ENCODE measurements at places on chromosomes 5 and 9.

GRCh38 chr9:89427621-89428221, 70.2 kb downstream of the SEMA4D start:
- peak; percentile 72 for DNase-seq

DNA sequence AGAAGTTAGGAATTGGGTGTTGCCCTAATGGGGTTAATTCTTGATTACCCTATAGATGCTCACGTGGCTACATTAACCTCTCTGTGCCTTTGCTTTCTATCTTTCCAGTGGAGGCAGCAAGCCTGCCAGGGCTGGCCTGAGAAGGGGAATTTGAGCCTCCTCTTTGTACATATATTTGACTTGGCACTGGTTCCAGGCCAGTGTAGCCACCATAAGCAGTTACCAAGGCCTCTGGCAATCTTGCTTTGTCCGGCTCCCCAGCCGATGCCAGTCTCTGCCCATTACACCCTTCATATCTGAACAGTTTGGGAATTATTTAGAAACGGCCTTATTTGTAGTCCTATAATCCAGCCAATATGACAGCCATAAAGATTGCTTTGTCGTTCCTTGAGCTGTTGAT, 58.6 kb upstream of the PPARGC1B start:
- no peak for DNase-seq

GRCh38 chr5:108655750-108656450, 91.8 kb upstream of the FER start:
- no peak for DNase-seq

GRCh38 chr9:22116758-22117157, 107.7 kb upstream of the CDKN2B start:
- no peak for DNase-seq

DNA sequence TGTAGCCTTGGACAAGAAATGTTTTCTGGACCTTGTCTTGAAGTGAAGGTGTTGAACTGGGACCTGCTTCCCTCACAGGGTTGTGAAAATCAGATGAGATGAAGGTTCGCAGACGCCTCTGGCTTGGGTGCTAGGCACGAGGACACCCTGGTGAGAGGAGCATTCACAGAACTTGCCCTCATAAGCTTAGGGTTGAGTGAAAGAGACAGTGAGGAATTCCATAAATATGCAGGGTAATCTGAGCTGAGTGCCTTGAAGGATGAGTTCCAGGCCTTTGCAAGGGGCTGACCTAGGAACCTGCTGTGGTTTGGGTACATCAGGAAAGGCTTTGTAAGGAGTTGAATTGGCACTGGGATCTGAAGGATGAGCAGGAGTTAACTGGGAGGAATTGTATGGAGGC, 75.7 kb upstream of the SAP30L start:
- DNase-seq = no peak

DNA sequence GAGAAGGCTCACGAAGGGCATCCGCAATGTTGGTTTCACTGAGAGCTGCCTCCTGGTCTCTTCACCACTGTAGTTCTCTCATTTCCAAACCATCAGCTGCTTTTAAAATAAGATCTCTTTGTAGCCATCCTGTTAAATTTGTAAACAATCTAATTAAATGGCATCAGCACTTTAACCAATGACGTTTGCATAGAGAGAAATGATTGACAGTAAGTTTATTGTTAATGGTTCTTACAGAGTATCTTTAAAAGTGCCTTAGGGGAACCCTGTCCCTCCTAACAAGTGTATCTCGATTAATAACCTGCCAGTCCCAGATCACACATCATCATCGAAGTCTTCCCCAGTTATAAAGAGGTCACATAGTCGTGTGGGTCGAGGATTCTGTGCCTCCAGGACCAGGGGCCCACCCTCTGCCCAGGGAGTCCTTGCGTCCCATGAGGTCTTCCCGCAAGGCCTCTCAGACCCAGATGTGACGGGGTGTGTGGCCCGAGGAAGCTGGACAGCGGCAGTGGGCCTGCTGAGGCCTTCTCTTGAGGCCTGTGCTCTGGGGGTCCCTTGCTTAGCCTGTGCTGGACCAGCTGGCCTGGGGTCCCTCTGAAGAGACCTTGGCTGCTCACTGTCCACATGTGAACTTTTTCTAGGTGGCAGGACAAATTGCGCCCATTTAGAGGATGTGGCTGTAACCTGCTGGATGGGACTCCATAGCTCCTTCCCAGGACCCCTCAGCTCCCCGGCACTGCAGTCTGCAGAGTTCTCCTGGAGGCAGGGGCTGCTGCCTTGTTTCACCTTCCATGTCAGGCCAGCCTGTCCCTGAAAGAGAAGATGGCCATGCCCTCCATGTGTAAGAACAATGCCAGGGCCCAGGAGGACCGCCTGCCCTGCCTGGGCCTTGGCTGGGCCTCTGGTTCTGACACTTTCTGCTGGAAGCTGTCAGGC, 16.6 kb downstream of the SQSTM1 start:
- no peak for DNase-seq

- DNase-seq = no peak
Observed at GRCh38 chr9:127316586-127317323, 52.2 kb downstream of the GARNL3 start.

DNA sequence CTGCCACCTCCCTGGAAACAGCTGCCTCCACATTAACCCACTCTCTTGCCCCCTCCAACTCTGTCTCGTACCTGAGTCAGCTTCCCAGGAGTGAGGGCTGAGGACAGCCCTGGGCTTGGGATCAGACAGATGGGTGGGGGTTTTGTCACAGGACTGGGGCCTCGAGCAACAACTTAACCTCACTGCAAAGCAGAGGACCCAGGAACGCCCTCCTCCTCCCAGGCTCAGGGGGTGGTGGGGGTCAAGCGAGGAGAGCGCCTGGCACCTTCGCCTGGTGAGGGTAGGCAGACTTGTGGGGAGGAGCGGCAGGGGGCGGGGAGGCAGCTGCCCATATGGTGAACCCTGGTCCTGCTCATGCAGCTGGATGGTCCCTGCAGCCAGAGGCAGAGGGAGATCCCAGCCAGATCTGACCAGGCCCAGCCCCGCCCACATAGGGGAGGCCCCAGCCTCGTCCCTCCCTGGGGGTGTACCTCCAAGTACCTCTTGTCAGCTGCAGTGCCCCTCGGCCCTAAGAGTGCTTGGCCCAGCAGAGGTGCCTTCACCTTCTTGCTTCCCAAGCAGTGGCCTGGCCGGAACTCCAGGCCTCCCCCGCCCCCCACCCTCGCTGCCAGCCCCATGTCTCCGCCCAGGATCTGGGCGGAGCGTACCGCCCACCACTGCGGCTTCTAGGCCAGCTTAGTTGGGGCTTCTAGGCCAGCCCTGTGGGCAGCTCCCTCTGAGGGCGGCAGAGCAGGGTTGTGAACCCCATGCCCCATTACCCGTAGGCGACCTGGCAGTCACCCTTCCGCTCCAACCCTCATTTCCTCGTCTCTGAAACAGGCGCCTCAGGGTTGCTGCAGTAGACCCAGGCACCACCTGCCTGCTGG, at the start of gene SARDH:
SARDH (minus strand) TSS at position 579 of the 866 bp plus-strand sequence. CDS start 4,179 bp downstream, outside the sequence.
- DNase-seq = peak; percentile 30

- no peak for DNase-seq
Observed at GRCh38 chr5:73373814-73374510, 74.6 kb downstream of the FOXD1 start.

DNA sequence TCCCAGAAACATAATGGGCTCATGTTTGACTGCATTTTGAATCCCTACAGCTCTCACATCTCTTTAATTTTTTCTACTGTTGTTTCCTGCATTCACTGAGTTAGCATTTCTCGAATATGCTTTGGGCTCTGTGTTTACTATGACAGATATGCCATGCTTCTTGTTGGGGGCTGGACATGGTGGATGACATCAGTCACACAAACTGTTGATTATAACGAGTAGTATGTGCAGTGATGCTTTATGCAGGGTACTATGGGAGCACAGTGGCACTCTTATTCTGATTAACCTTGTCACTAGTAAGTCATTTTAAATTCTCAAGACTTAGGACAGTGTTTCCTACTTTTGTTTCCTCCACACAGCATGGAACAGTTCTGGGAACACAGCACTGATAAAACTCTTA, 295.4 kb upstream of the ZNF608 start:
- no peak for DNase-seq

DNA sequence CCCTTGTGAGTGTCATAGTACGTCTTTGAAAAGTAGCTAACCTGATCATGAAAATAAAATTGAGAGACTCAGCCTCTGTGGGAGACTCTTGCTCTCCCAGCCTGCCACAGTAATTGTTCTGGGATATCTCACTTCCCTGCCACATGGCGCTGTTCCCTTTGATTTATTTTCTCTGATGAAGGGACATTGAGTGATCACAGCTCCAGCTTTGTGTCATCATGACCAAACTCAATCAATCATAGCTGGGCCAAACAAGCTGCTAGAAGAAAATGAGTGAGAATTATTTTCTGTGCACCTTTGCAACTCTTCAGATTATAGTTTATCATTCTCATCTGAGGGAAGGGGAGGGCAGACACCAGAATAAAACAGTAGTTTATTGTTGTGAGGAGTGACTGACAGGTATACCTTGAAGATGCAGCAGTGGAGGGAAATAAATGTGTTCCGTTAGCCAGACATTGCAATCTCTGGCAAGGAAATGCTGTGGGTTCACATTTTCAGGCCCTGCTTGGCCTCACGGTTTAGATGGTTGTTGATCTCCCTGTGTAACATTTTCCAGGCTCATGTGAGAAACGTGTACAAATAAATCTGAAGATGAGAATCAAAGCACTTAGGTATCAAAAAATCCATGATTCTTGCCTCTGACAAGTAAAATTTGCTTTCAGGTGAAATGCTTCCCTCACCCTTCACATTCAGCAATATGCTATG, 174.7 kb upstream of the FBXL17 start:
- DNase-seq = no peak

DNA sequence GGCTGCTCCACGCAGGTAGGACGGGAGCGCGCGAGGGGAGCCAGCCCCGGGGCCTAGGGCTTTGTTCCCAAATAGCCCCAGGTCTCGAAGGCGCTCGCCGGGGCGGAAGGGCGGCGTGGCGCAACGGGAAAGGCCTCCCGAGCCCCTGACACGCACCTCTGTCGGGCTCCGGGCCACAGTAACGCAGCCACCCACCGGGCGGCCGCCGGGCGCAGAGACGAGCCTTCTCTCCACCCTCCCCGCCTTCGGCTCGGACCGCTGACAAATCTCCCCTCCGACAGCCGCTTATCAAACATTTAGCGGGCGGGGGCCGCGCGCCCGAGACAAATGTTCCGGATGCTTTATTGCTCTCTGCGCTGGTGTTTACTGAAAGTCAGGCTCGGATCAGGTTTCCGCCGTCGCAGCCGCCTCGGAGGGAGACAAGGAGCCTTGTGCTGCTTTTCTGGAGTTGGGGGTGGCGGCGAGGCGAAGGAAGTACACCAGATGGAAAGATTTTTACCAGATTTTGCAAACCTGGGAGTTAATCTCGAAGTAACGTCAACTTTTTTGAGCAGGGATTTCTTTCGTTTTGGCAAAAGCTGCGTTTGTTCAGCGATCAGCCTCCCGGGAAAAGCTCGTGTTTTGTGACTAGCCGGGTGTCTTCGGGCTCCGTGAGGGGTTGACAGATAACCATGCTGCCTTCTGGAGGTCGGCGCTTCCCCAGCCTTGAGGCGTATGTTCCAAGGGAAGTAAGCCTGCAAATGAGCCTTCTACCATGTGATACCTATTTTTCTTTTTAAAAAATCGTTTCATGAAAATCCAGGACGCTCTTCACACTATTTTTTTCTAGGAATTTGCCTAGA, 950 bp downstream of the RGMB start:
- DNase-seq = peak; percentile 39

DNA sequence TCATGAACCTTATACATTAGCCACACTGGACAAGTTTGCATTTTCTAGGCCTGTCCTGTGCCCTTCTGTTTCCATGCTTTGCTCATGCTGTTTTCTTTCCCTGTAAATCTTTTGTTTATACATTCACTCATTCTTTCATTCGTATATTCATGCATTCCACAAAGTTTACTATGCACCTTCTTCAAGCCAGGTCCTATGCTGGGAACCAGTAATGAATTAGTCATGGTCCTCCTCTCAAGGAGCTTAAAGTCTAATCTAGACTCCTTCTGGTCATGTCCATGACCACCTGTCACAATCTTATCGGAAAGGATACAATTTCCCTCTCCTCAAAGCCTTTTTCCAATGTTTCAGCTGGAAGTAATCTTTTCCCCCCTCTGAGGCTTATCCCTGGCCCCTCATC, 9.1 kb upstream of the XPA start:
- no peak for DNase-seq

DNA sequence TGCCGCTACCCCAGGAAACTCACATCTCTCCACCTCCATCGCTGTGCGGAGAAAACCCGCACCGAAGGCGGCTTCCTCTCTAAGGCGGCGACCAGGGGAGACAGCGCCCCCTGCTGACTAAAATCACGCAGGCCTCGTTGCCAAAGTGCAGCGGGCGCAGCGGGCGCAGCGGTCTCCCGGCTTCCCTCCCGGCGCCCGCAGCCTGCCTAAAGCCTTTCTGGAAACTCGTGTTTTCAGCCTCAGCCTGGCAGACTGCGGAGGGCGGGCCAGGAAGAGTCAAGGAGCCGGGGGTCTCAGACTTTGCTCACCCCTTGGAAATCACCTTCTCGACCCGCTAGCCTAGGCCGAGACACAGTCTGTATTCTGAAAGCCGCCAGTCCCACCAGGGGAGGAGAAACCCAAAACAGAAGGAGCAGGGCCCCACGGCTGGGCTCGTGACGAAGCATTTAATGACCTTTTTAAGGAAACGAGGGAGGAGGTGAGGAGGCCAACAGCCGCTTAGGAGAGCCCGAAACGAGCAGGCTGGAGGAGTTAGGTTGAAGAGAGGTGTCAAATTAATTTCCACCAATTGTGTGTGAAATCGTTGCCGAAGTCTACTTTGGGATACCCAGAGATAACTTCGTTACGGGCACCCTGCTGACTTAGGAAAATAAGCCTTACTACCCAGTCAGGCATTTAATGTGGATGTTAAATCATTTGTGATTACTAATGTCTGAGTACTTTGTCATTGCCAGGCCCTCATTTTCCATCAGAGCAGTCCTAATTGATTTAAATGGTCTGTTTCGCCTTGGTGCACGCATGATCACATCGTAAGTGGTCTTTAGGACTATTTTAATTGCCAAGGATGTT, 7.3 kb upstream of the FOXB2 start:
- DNase-seq = peak; percentile 60

GRCh38 chr5:30930736-30931135, 262.8 kb upstream of the CDH6 start:
- DNase-seq = no peak

- no peak for DNase-seq
Observed at GRCh38 chr5:43037636-43038495, 2.3 kb downstream of the ANXA2R start.

- DNase-seq = no peak
Observed at GRCh38 chr5:58961631-58962280, 378.9 kb downstream of the RAB3C start.

- DNase-seq = no peak
Observed at GRCh38 chr9:8468045-8468637, 668.6 kb upstream of the DMAC1 start.

Data from stimulated activated CD4-positive, alpha-beta T cell treated with anti-CD3 and anti-CD28 coated beads, Interleukin-12 subunit alpha, Interleukin-12 subunit beta, amount 100 ng/mL, for 4 hours (primary cell).